Activated CD4-positive, alpha-beta T cell treated with anti-CD3 and anti-CD28 coated beads, Interleukin-2, amount 50 U/mL, for 1 hour (primary cell): ENCODE measurements at places on chromosomes 3 and 15.

GRCh38 chr15:57320631-57321220 lies 55.6 kb upstream of the CGNL1 start:
- no peak for DNase-seq

DNA sequence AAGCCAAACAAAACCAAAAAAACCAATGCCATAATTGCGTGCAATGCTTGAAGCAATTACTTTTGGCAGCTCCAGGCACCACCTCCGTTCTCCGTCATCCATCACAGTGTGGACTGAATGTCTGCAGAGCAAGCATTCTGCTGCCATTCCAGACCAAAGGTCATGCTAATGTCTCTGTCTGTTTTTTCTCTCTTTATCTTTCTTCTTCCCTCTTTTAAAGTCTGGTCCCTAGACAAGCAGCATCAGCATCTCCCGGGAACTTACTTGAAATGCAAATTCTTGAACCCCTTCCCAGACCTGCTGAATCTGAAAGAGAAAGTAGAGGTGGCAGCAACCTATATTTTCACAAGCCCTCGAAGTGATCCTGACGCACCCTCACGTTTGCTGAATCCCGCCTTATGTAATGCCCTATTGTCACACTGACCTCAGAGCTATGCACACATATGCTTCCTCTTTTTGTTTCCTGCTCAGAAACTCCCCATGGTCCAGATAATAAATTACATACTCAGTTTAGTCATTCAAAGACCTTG lies 297.3 kb upstream of the PROK2 start:
- no peak for DNase-seq

GRCh38 chr3:133783762-133784161 lies 21.9 kb upstream of the SRPRB start:
- DNase-seq: no peak

- DNase-seq: no peak
Measured at GRCh38 chr3:101900736-101901135, 51.4 kb downstream of the NFKBIZ start.

- no peak for DNase-seq
Measured at GRCh38 chr3:169173231-169173630, 490.3 kb downstream of the MECOM start.
